Fibroblast of skin of scalp (primary cell): ENCODE measurements at places on chromosomes 5 and 9.

GRCh38 chr9:115373710-115374045 is 255.7 kb upstream of the TNC start:
- DNase-seq: no peak

DNA sequence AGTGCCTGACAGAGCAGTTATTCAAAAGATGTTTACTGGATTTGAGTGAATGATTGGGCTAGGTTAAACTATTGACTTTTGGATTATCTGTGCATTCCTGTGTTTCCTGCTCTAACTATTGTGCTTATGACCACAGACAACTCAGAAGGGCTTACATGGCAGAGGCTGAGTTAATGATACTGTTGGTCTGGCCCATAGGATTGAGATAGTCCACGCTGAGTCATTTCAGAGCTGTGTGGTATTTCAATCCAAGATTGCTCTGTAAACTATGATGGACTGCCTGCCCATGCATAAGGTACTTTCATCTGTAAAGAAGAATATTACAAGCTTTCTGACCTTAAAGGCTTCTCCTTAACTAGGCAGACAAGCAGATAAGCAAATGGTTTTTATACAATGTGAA is 49.1 kb upstream of the SLIT3 start:
- DNase-seq: peak; percentile 82

- DNase-seq: no peak
These were observed 9.5 kb downstream of the SIL1 start for GRCh38 chr5:139188558-139189270.

- no peak for DNase-seq
These were observed 1930.5 kb downstream of the EFNA5 start for GRCh38 chr5:105740242-105740641.

GRCh38 chr5:133757396-133757945 is 145.1 kb upstream of the FSTL4 start:
- DNase-seq: no peak

DNA sequence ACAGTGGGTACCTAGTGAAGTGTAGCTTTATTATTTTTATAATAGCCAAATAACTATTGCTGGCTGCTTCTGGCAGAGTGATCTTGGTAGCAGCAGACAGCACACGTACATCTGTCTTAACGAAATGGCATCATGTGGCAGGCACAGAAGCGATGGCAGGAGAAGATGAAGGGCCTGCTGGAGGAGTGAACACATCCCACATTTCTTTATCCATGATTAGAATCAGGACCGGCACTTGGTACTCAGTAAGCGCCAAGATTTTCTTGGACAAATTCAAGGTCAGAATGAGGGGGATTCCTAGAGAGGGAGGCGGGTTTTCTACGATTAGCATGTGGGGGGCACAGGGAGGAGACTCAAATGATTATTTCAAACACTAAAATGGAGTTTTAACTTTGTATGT is 23.0 kb upstream of the ZNF366 start:
- DNase-seq: no peak

GRCh38 chr5:58317009-58317408 is 142.9 kb downstream of the PLK2 start:
- no peak for DNase-seq

GRCh38 chr9:131099102-131099606 is 2.8 kb downstream of the AIF1L start:
- DNase-seq: no peak

GRCh38 chr9:98251551-98251950 is 3.9 kb downstream of the TBC1D2 start:
- DNase-seq: peak; percentile 80

DNA sequence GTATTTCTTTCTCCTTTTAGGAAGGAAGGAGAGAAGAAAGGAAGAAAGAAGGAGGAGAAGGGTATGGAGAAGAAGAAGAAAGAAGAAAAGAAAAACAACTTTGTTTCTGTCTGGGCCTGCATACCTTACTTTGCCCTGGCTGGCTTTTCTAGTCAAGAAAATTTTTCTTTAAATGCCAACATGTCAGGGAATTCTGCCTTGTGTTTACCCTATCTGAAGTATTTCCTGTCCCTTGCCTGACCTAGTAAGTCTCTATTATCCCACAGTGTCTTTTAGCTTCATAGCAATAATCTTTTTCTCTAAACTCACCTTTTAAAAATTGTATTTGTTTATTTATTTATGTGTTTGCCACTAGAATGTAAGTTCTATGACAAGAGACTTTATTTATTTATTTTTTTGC is 1864.1 kb downstream of the EFNA5 start:
- peak; percentile 59 for DNase-seq

GRCh38 chr9:85377731-85378289 is 363.9 kb downstream of the AGTPBP1 start:
- peak; percentile 24 for DNase-seq

DNA sequence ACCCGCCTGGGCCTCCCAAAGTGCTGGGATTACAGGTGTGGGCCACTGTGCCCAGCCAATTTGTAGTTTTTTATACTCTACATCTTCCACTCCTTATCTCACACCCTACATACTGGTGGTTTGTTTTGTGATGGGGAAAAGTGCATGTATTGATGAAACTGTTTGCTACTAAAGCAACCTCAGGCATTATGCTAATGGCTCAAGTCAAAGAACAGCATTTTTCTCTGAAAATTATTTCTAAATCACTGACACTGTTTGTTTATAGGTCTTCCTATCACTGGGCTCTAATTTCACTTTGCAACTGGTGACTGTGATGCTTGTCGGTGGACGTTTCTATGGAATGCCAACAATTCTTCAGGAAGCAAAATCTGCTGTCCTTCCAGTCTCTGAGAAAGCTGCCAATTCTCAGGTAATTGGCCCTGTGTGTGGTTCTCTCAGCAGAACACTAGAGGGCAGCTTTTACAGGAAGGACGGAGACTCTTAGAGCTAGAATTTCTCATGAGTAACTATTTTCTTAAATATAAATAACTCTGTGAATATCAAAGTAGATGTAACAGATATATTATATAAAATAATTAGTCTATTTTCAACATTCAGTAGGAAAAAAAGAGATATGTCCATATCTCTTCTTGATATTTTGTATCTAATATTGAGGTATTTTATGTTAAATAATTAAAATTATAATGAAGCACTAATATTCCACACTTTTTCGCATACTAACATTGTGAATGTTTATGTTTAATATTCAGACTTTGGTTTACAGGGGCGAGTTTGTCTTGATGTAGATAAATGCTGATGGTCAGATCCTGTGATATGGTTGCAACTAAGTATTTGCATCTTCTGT is 244.1 kb downstream of the ADGRV1 start:
- DNase-seq: peak; percentile 33

- no peak for DNase-seq
These were observed 26.6 kb upstream of the CREBRF start for GRCh38 chr5:173029499-173029921.

- no peak for DNase-seq
These were observed 39.6 kb upstream of the CLPTM1L start for GRCh38 chr5:1384521-1384920.

GRCh38 chr5:135546101-135546500 is 10.3 kb upstream of the NEUROG1 start:
- DNase-seq: no peak

DNA sequence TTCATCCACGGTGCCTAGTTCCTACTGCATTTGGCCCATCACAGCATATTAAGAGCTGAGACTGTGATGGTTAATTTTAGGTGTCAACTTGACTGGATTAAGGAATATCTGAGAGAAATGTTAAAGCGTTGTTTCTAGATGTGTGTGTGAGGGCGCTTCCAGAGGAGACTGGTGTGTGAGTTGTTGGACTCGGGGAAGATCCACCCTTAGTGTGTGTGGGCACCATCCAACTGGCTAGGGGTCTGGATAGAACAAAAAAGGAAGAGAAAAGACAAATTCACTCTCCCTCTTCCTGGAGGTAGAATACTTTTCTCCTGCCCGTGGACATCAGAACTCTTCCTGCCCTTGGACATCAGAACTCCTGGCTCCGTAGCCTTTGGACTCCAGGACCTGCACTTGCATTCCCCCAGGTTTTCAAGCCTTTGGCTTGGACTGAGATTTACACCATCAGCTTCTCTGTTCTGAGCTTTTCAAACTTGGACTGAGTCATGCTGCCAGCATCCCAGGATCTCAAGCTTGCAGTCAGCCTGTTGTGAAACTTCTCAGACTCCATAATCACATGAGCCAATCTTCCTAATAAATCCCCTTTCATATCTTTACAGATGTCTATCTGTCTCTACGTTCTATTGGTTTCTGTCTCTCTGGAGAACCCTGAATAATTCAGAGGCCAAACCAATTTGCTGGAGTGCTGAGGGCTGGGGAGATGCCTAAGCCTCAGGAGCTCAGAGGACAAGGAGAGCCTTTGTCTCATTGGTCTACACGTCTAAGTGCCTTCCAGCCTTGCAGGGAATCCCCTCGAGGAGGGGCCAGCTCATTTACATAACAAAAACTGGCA is 164.5 kb downstream of the DCP2 start:
- DNase-seq: peak; percentile 88

DNA sequence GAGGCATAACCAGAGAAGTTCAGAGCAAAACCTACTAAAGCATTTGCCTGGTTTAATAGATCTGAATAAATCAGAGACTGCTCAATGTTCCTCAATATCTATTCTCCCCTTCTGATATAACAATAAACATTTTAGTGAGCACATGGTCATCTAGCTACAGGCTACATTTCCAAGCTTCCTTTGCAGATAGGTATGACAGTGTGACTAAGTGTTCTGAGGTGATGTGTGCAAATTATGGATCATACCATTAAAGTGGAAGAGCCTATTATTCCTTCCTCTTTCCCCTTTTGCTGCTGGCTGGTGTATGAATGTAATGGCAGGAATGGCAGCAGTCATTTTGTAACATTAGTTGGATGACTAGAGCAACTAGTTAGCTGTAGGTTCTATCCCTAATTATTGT is 285.8 kb upstream of the RASA1 start:
- no peak for DNase-seq

- DNase-seq: peak; percentile 49
These were observed 99.1 kb downstream of the FBXO38 start for GRCh38 chr5:148482697-148483462.

DNA sequence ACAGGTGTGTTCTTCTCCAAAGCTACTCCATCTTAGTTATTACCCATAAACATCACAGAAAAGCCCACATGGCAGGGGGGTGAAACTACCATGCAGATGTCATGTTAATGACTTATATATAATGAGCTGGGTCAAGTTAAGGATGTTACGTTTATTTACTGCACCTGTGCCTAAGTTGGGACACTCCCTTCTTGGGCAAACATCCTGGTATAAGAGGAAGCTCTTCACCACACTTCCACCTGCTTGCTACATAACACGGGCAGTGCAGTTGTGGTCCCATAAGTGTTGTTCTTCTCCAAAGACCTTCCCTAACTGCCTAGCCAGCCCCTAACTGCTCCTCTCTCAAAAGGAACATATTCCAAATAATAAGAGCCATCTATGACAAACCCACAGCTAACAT is 9.3 kb upstream of the ZCCHC9 start:
- no peak for DNase-seq

DNA sequence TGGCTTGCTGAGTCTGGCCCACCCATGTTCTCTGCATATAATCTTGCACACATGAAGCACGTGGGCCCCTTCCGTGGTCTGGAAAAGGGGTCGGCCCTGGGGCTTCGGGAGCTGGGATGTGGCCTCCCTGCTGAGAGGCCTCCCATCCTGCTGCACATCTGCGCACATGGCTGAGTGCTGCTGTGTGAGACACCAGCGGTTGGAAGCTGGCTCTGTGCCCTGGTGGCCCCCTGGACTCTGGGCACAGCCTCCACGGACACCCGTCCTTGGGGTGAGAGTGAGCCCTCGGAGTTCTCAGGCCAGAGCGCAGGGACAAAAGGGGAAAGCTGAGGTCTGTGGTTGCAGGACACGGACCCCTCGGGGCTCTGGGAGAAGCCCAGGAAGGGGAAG is 115.8 kb downstream of the RXRA start:
- peak; percentile 56 for DNase-seq

DNA sequence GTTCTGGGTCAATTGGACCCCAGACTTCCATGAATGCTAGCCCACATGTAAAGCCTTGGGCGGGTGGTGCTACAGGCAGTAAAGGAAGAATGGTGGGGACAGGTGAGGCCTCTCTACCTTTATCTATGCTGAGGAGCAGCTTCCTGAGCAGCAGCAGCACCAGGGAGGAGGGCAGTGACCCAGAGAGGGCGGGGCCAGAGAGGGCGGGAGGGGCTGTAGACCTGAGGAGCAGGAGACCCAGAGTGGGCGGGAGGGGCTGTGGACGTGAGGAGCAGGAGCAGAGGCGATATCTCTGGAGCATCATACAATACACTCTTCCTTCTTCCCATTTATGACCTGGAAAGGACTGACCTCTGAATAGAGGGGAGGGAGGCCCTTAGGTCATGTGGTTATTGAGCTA is 165.9 kb downstream of the MTRR start:
- no peak for DNase-seq

DNA sequence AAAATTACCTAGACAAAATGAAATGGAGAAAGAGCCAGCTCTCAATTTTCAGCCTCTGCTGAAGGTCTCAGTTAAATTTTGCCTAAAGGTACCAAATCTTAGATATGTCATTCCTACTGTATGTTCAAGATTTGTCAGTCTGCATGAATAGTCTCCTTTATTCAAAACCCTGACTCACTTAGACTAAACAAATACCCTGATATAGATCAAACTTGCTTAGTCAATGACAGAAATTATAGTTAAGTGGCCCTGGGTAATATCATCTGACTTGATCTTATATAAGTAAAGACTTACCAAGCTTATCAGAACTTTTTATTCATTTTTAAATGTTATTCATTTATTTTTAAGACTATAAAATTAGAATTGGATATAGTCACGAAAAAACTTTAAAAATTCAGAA is 12.2 kb downstream of the MEGF9 start:
- DNase-seq: no peak

GRCh38 chr5:107532169-107532878 is 138.4 kb downstream of the EFNA5 start:
- DNase-seq: no peak

DNA sequence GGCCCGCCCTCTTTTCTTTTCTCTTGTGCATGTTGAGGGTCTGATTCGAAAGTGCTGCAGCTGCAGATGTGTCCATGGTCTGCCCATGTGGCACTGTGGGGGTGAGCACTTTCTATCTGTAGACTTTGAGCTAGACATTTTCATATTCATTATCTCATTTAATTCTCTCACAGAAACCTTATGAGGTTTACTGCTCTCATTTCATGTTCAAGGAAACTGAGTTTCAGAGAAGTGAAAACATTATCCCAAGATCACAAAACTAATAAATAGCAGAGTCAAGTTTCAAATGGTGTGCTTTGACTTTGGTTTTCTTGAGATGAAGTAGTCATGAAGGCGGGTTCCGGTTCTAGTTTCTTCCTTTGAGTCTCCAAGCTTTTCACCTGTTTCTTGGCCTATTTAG is 536.5 kb upstream of the ZNF462 start:
- no peak for DNase-seq

DNA sequence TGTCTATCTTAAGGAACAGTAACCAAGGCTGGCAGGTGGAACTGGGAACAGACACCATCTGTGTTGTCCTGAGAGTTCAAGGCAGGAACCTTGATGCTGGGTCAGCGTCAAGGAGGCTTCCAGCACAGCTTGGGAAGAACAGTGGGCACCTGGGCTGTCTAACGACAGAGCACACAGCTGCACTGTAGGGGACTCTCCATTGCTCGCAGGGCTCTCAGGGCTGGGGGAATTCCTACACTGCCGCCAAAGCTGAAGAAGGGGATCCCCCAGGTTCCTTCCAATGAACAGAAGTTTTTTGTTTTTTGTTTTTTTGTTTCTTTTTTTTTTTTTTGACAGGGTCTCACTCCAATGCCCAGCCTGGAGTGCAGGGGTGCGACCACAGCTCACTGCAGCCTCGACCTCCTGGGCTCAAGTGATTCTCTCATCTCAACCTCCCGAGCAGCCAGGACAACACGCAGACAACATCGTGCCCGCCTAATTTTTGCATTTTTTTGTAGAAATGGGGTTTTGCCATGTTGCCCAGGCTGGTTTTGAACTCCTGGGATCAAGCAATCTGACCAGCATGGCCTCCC is 81.9 kb downstream of the PTPN3 start:
- DNase-seq: no peak

- DNase-seq: no peak
These were observed 26.6 kb downstream of the PHF2 start for GRCh38 chr9:93603011-93603410.
